ENCODE measurements at places on chromosomes 1 and 21. TPM values are rescaled to one million over a fixed set of nuclear protein-coding genes. Genes with fewer than 3 reads are reported as not detected.

NID1 gene
- 21.9 TPM for total RNA-seq

IL22RA1 gene
- not detected for total RNA-seq

GRCh38 chr1:3420218-3420951 is 34.1 kb upstream of the ARHGEF16 start:
- DNase-seq = no peak
- no peaks in the 10 kb centered on the region for H3K36me3 ChIP-seq
- no peak overlapping the region for H3K4me3 ChIP-seq

DNA sequence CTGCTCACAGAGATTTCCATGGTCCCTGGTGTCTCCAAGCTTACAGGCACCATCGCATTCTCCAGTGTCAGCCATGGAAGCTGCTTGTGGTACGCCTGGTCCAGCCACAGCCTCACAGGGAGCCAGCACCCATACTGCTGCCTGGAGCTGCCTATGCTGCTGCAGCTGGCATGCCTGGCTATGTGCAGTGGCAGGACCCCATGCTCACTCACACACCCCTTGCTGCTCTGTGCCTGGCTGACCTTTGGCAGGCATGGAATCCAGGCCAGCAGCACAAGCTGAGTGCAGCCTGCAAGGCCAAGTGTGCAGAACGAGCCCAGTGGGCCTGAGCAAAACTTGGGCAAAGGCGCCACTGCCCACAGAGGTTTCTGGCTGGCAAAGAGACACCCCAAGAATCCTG is 26.4 kb upstream of the DENND1B start:
- no peak for DNase-seq
- no peak overlapping the region for H3K27ac ChIP-seq
- peaks cover 12% of the 10 kb centered on the region for H3K4me1 ChIP-seq
- H3K36me3 ChIP-seq = no peaks in the 10 kb centered on the region
- H3K27me3 ChIP-seq = no peaks in the 10 kb centered on the region

DNA sequence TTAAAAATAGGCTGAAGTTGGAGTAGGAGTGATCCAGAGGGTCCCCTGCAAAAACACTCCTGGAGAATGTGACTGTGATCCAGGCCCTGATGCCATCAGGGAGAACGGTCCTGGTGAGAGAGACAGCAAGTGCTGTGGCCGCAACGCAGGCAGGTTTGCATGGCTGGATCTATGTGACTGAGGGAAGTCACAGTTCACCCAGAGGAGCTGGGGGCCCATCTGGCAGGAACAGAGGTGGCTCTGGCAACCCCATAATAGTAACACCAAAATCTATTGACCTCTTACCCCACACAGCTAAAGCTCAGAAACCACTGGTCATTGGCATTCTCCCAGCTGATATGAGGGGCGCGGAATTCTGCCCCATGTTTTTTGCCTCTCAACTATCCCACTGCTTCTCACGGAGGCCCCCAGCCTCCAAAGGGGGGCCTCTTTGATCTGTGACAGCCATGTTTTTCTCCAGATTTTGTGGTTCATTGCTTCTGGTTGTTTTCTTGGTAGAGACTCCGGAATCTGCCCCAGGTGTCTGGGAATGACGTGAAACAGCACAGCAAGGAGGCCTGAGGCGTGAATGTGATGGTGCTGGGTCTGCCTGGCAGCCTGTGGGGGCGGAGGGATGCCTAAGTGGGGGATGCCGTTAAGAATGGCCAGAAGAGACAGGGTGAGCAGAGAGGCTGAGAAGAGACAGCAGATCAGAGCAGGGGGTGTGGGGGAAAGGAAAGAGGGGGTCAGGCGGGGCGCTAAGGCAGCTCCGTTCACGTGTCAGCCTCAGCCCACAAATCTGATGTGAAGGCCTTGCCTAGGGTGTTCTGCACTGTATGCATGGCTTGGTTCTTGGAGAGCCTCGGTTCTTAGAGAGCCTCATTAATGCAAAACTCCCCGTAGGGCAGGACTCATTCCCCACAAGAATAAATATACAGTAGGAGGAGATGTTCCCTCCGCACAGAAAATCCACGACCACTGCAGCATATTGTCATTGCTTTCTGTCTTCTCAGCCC is 23.5 kb downstream of the CASP9 start:
- H3K36me3 ChIP-seq = peaks cover 4% of the 10 kb centered on the region
- H3K27me3 ChIP-seq = no peaks in the 10 kb centered on the region
- no peak overlapping the region for H3K4me3 ChIP-seq
- no peaks in the 10 kb centered on the region for H3K4me1 ChIP-seq
- DNase-seq = no peak

- no peaks in the 10 kb centered on the region for H3K4me1 ChIP-seq
- DNase-seq = no peak
- no peaks in the 10 kb centered on the region for H3K27me3 ChIP-seq
- no peak overlapping the region for H3K27ac ChIP-seq
These were observed 58.7 kb upstream of the ACTRT2 start for GRCh38 chr1:2962541-2962940.

DNA sequence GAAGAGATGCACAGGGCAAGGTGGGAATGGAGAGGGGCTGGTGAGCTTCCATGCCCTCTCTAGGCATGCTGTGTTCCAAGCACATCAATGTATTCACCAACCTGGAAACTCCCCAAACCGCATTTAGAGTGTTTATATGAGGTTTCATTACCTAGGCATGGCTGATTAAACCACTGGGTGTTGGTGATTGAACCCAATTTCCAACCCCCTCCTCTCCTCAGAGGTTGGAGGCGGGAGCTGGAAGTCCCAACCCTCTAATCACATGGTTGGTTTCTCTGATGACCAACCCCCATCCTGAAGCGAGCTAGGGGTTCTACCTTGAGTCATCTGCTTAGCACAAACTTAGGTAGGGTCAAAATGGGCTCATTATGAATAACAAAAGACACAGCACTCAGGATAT is 3.0 kb upstream of the PPIE start:
- H3K36me3 ChIP-seq = no peaks in the 10 kb centered on the region
- H3K4me3 ChIP-seq = no peak overlapping the region
- peaks cover 22% of the 10 kb centered on the region for H3K27me3 ChIP-seq
- peaks cover 5% of the 10 kb centered on the region for H3K4me1 ChIP-seq
- H3K27ac ChIP-seq = no peak overlapping the region

- peaks cover 49% of the 10 kb centered on the region for H3K27me3 ChIP-seq
- no peak overlapping the region for H3K27ac ChIP-seq
- H3K4me1 ChIP-seq = no peaks in the 10 kb centered on the region
These were observed 142.8 kb upstream of the RAB4A start for GRCh38 chr1:229128066-229128608.

DNA sequence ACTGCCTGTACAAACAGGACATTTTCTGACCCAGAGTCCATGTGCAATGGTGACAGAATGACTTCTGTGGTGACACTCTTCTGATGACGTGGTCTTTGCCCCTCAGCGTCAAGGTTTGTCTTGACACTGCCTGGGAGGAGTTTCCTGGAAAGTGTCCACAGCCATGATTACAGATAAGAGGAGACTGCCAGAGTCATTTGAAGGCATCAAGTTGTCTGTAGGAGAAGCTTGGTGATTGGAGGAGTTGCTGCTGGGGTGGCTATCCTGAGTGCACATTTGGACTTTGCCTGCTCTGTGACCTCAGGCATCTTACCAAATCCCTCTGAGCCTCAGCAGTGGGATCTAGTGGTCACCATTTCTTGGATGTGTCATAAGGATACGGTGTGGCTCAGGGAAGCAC is 17.7 kb downstream of the TCHHL1 start:
- DNase-seq = no peak
- H3K4me1 ChIP-seq = no peaks in the 10 kb centered on the region
- peaks cover 8% of the 10 kb centered on the region for H3K27me3 ChIP-seq
- no peak overlapping the region for H3K4me3 ChIP-seq
- H3K36me3 ChIP-seq = no peaks in the 10 kb centered on the region

- H3K27ac ChIP-seq = no peak overlapping the region
- DNase-seq = peak; percentile 30
- no peaks in the 10 kb centered on the region for H3K4me1 ChIP-seq
- no peak overlapping the region for H3K4me3 ChIP-seq
- H3K36me3 ChIP-seq = no peaks in the 10 kb centered on the region
- H3K27me3 ChIP-seq = no peaks in the 10 kb centered on the region
These were observed 46.8 kb downstream of the XCL1 start for GRCh38 chr1:168623003-168623828.

- H3K27ac ChIP-seq = no peak overlapping the region
- peak; percentile 63 for DNase-seq
- H3K4me3 ChIP-seq = no peak overlapping the region
These were observed 217.2 kb downstream of the RPS6KC1 start for GRCh38 chr1:213268221-213268620.

- peak overlapping the region; percentile 86 for H3K27ac ChIP-seq
- peaks cover 20% of the 10 kb centered on the region for H3K36me3 ChIP-seq
- no peaks in the 10 kb centered on the region for H3K27me3 ChIP-seq
- H3K4me3 ChIP-seq = peak overlapping the region; percentile 40
- H3K4me1 ChIP-seq = peaks cover 53% of the 10 kb centered on the region
These were observed 905 bp downstream of the BTBD19 start for GRCh38 chr1:44808938-44809917.

- H3K27me3 ChIP-seq = no peaks in the 10 kb centered on the region
- H3K4me3 ChIP-seq = no peak overlapping the region
- no peaks in the 10 kb centered on the region for H3K36me3 ChIP-seq
- no peak overlapping the region for H3K27ac ChIP-seq
- no peaks in the 10 kb centered on the region for H3K4me1 ChIP-seq
These were observed 386.3 kb upstream of the BEND5 start for GRCh38 chr1:49163031-49163430.

DNA sequence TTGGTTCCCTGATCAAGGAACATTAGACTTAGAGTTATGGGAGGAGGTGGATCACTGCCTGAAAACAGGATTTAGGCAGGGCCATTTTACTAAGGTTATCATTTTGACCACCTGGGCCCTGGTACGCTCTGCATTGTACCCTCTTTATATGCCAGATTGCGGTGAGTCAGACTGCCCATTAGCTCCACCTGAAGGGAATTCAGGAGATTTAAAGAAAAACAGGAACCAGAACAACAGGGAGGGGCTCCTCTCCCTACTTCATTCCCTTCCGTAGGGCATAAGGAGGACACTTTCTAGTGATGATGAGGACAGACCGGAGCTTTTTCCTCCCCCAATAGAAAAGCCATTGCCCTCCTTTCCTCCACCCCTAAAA is 20.6 kb upstream of the ITLN1 start:
- no peaks in the 10 kb centered on the region for H3K36me3 ChIP-seq
- no peaks in the 10 kb centered on the region for H3K4me1 ChIP-seq
- no peak overlapping the region for H3K27ac ChIP-seq
- no peaks in the 10 kb centered on the region for H3K27me3 ChIP-seq
- H3K4me3 ChIP-seq = no peak overlapping the region
- no peak for DNase-seq

GRCh38 chr1:201825245-201825644 is 3.7 kb upstream of the IPO9 start:
- H3K4me1 ChIP-seq = peaks cover 3% of the 10 kb centered on the region
- H3K36me3 ChIP-seq = peaks cover 31% of the 10 kb centered on the region
- no peak overlapping the region for H3K27ac ChIP-seq
- no peak overlapping the region for H3K4me3 ChIP-seq

DNA sequence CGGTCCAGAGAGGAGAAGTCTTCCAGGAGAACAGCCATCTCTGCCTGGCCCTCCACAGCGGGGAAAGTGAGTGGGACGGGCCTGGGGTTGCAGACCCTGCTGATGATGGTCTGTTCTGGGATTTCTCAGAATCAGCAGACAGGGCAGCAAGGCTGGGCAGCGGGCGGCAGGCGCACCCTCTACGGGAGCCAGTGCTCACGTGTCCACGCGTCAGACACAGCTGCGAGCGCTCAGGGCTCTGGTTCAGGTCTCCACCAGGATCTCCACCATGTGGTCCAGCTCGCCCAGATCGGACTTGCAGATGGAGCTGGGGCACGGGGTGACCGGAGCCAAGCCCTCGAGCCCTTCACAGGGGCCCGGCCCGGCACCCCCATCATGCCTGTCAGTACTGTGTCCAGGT is 5.5 kb downstream of the CLCA4 start:
- no peaks in the 10 kb centered on the region for H3K4me1 ChIP-seq
- no peaks in the 10 kb centered on the region for H3K36me3 ChIP-seq
- no peaks in the 10 kb centered on the region for H3K27me3 ChIP-seq
- DNase-seq = no peak
- H3K4me3 ChIP-seq = no peak overlapping the region

- no peaks in the 10 kb centered on the region for H3K27me3 ChIP-seq
- H3K36me3 ChIP-seq = no peaks in the 10 kb centered on the region
- H3K27ac ChIP-seq = no peak overlapping the region
- H3K4me1 ChIP-seq = peaks cover 23% of the 10 kb centered on the region
- DNase-seq = no peak
These were observed 609.1 kb upstream of the USP24 start for GRCh38 chr1:55824251-55824640.

DNA sequence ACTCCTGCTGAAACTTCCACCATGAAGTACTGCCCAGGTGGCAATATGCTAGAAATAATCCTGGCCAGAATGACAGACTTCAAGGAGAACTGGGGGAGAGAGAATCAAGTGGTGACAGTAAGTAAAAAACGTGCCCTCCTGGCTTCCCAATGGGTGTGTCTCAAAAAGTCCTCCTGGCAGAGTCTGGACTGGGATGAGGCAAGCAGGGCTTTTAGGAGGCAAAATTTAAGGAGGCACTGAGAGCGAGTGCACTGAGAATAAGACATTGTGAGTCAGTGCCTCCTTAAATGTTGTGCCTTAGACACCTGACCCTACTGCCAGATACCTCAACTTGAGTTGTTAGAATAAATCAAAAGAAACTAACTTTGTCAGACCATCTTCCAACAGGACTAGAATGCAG is 2.2 kb downstream of the LRRC52 start:
- peaks cover 4% of the 10 kb centered on the region for H3K27me3 ChIP-seq
- H3K27ac ChIP-seq = no peak overlapping the region
- DNase-seq = no peak
- no peaks in the 10 kb centered on the region for H3K36me3 ChIP-seq

All from IMR-90 (cell line).